Activated CD4-positive, alpha-beta T cell treated with anti-CD3 and anti-CD28 coated beads, Interleukin-2, amount 50 U/mL, for 1 hour (primary cell): ENCODE measurements at places on chromosomes 1 and 21.

DNA sequence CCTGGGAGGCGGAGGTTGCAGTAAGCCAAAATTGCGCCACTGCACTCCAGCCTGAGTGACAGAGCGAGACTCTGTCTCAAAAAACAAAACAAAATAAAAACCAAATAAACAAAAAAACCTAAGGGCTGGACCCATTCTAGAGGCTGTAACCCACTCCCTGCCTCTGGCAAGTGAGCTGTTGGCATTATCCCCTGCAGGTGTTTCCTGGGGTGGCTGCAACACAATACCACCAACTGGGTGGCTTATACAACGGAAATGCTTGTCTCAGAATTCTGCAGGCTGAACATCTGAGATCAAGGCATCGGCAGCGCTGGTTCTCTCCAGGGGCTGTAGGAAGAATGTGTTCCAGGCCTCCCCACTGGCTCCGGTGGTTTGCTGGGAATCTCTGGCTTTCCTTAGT, 15.2 kb downstream of the LRRC38 start:
- no peak for DNase-seq

GRCh38 chr1:182588500-182589396, at the start of gene RNASEL:
Gene RNASEL (minus strand): TSS chr1:182589256. CDS start chr1:182586806, 2,450 bp downstream.
- peak; percentile 57 for DNase-seq

DNA sequence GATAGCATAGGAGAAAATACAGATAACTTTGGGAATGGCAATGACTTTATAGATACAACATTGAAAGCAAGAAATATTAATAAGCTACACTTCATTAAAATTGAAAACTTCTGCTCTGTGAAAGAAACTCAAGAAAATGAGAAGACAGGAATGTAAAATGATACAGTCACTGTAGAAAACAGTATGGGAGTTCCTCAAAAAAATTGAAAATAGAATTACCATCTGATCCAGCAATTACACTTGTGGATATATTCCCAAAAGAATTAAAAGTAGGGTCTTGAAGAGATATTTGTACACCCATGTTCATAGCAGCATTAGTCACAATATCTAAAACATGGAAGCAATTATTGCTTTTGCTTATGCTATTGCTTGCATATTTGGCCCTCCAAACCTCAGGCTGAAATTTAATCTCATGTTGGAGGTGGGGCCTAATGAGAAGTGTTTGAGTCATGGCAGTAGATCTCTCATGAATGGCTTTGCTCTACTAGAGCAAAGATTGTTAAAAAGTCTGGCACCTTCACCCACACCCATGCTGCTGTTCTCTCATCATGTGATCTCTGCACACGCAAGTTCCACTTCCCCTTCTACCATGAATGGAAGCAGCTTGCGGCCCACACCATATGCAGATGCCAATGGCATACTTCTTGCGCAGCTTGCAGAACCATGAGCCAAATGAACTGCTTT, 15.3 kb upstream of the AHCYL1 start:
- no peak for DNase-seq

GRCh38 chr1:221708987-221709386, 32.9 kb downstream of the DUSP10 start:
- peak; percentile 52 for DNase-seq

- DNase-seq = no peak
These were observed 24.0 kb downstream of the PLCH2 start for GRCh38 chr1:2499986-2500596.

GRCh38 chr21:27513825-27514224, 546.9 kb upstream of the ADAMTS5 start:
- DNase-seq = no peak

DNA sequence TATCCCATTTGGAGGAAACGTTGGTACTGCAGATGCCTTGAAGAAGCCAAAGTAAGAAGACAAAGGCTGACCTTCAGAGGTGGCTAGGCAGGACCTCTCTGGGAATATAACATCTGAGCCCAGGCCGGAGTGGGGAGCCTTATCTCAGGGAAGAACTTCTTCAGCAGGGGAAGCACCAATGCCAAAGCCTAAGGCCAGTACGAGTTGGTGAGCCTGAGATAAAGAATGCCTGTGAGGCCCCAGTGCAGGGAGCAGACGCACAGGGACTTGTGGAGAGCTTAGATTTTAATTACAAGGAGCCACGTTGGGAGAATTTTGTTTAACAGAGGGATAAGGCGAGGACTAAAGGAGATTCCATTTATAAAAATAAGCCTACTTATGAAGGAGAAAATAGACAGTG, 468.8 kb upstream of the RUNX1 start:
- DNase-seq = no peak

DNA sequence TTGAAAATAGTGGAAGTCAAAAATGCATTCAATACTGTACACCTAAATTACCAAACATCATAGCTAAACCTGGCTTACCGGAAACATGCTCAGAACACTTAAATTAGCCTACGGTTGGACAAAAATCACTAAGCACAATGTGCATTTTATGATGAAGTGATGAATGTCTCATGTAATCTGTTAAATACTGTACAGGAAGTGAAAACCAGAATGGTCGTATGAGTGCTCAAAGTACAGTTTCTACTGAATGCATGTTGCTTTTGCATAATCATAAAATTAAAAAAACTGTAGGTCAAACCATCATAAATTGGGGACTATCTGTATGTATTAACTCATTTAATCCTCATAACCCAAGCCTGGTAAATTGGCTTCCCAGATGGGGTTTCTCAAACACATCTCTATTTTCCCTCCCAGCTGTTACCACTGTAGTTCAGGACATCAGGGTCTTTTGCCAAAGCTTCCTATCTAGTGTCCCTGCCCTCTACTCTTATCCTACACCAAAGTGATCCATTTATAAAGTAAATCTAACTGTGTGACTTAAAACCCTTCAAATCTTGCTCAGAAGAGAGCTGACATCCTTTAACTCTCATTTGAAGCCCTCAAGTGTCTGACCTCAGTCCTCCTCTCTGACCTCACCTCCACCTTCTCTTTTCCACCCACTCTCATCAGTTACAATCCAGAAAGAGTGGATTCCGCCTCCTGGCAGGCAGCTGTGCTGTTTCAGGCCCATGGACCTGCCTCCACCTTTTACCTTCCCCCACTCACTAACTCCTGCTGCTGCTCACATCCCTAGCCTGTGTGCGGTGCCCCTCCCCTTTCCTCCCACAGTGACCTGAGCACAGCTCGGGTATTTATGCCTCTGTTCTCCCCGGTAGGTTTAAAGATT, 356.4 kb upstream of the ST6GALNAC5 start:
- no peak for DNase-seq

DNA sequence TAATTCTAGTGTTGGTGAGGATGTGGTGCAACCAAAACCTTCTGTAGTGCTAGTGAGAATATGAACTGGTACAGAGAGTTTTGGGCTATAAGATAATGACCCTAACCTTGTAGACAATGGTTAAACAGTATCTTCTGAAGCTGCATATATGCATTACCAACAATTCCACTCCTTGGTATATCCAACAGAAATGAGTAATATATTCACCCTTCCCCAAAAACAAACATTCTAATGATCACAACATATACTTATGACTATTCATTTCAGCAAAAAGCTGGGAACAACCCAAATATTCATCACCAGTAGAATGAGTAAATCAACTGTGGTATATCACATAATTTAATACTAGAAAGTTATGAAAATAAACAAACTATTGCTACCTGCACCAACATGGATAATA, 39.6 kb upstream of the DPYD start:
- DNase-seq = no peak

DNA sequence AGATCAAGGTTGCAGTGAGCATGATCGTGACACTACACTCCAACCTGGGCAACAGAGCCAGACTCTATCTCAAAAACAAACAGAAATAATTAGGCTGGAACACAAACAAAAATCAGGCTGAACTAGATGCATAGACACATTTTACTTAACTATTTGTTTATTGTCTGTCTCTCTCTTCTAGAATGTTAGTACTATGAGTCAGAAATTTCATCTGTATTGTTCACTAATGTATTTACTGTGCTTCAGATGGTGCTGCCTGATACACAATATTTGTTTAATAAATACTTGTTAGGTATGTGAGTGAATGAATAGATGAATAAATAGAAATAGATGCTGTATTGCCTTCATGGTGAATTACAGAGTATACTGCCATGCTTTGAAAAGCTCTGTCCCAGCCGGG, 6.0 kb upstream of the LIN28A start:
- no peak for DNase-seq

- no peak for DNase-seq
These were observed 95.4 kb upstream of the USP24 start for GRCh38 chr1:55310505-55310971.

DNA sequence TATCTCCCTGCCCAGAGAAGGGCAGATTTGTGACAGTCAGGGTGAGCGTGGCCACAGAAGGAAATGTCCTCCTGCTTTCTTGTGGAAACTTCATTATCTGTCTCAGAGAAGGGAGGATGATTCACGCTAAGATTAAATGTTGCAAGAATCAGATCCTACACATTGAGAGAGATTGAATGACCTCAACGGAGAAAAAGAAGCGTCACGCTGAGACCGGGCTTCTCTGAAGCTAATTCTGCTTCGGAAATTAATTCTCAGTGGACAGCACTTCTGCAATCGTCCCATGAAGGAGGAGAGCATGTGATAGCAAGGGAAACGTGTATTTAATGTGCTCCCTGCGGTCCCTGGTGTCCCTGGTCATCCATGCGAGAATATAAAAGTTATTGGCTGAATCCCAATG, 19.8 kb upstream of the C1orf21 start:
- no peak for DNase-seq

DNA sequence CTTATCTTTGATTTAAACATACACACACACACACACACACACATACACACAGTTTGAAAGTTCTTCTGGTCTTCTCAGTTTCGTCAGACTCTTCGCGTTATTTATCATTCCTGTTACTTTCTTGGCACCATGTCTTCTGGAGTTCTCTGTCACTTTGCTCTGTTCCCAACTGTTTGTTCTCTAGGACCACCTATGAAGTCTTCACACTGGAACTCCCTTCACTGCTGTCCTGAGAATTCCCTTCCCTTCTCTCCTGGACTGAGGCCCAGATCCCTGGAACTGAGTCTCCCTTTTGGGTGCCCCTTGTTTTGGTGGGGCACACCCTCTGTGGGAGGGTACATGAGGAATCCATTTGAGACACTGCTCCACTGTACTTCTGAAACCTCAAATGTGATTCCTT, 30.5 kb downstream of the ALG14 start:
- DNase-seq = no peak

- no peak for DNase-seq
These were observed 103.1 kb upstream of the CSF3R start for GRCh38 chr1:36585569-36586548.

- no peak for DNase-seq
These were observed 436.8 kb downstream of the CAMTA1 start for GRCh38 chr1:7221826-7222694.

GRCh38 chr1:37372302-37372701, 102.1 kb upstream of the ZC3H12A start:
- DNase-seq = no peak

GRCh38 chr21:37842163-37842919, 73.9 kb downstream of the KCNJ6 start:
- DNase-seq = no peak

DNA sequence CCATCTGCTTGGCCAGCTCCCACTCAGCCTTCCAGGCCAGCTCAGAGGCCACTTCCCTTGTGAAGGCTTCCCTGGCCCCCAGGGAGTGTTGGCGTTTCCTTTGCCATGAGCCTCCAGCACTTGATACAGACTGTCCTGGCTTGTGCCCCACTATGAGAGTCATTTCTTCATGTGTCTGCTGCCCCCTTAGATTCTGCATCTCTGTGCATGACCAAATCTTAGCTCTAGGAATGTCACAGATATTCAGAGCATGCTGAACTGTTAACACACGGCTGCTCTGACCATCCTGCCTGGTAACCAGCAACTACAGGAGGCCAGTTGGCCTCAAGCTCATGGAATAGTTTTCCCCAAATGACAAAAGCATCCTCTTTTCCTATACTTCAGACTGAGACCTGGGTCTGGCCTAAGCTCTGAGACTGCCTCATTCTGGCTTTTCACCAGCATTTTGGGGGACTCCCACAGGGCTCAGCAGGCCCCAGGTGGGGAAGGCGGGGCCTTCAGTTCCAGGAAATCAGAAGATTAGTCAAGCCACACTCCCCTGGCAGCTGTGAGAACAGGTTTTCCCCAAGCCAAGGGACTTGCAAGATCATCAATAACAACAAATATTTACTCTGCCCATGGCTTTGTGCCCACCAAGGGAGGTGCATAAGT, 182.6 kb upstream of the EDN2 start:
- peak; percentile 42 for DNase-seq

DNA sequence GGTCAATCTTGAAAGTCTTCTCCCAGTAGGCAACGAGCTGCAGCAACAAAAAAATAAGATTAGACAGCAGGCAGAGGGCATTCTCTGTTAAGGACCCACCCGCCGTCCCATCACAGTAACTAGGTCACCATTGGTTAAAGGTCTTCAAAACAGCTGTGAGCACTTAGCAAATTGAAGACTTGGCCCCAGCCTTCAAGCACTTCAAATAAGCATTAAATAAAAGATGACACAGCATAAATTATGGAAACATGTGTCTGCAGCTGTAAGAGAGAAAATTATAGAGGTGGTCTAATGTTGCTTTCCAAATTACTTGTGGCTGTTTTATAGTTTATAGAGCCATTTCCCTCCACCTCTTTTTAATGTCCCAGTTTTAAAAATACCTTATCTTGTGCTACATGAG, 61.2 kb downstream of the VANGL1 start:
- no peak for DNase-seq

DNA sequence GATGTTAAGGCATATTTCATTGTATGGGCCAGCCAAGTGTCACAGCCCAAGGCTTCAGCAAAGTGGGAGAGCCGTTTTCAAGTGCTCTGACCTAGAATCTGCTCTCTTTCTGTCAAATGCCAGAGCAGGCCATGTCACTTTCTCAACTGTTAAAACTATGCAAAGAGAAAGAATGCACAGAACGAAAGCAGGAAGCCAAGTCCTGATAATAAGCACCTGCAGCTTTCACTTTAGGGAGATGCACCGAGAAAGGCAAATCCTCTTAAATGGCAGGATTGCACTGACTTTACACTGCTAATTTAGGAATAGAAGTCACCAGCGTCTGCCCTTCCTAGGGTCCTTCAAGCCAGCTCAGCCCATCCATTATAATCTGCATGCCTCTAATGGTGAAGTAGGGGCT, 49.2 kb upstream of the NTPCR start:
- DNase-seq = no peak

GRCh38 chr1:14999441-14999840, 154.1 kb upstream of the TMEM51 start:
- no peak for DNase-seq

DNA sequence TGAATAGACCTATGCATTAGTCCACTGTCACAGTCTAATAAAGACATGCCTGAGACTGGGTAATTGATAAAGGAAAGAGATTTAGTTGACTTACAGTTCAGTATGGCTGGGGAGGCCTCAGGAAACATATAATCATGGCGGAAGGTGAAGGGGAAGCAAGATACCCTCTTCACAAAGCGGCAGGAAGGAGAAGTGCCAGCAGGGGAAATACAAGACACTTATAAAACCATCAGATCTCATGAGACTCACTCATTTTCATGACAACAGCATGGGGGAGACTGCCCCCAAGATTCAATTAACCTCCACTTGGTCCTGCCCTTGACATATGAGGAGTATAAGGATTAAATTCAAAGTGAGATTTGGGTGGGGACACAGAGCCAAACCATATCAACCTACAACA, 59.4 kb downstream of the CAPN9 start:
- DNase-seq = no peak
